ENCODE measurements at places on chromosomes 12 and 14. TPM values are rescaled to one million over a fixed set of nuclear protein-coding genes. Genes with fewer than 3 reads are reported as not detected.

DNA sequence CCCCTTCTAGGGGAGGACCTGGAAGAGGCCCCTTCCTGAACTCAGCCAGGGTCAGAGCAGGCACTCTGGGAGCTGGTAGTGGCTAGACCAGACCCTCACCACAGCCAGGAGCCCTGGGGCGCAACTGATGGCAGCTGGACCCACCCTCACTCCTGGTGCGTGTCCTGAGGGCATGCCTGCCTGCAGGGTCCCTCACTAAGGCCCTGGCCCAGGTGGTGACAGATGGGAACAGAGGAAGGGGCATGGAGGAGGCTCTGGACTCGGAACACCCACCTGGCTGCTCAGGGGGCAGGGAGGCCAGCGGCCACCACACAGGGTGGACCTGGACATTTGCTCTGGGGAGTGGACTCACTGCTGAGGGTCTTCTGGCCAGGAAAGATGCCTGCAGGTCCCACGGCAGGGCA, 342.2 kb upstream of the SFSWAP start:
- H3K27ac ChIP-seq = no peak overlapping the region
- DNase-seq = peak; percentile 18
- H3K4me1 ChIP-seq = no peaks in the 10 kb centered on the region
- H3K36me3 ChIP-seq = no peaks in the 10 kb centered on the region
- no peaks in the 10 kb centered on the region for H3K27me3 ChIP-seq

DNA sequence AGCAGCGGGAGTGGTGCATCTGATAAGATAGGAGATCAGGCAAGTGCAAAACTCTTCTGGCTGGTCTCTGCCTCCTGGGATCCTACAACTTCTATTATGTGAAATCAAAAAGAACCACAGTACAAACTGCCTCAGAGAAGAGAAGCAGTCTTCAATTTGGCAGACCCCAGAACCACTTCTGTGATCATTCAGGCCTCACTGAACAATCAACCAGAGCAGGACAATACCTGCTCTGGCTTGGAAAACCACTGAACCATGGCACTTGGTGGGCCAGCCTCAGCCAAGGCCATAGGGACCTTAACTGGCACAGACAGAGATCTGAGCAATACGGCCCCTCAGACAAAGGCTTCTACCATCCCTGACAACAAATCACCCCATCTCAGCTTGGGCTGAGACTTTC, 103.0 kb downstream of the NDUFA12 start:
- no peaks in the 10 kb centered on the region for H3K4me1 ChIP-seq
- H3K27ac ChIP-seq = no peak overlapping the region
- no peak overlapping the region for H3K4me3 ChIP-seq
- H3K36me3 ChIP-seq = no peaks in the 10 kb centered on the region

TMTC1 gene
- 39.3 TPM for total RNA-seq

GRCh38 chr14:36132826-36133225, 43.7 kb downstream of the PTCSC3 start:
- no peak overlapping the region for H3K27ac ChIP-seq
- H3K4me1 ChIP-seq = no peaks in the 10 kb centered on the region
- H3K4me3 ChIP-seq = no peak overlapping the region
- no peak for DNase-seq

- H3K27me3 ChIP-seq = no peaks in the 10 kb centered on the region
- no peaks in the 10 kb centered on the region for H3K36me3 ChIP-seq
- no peak overlapping the region for H3K4me3 ChIP-seq
Observed at GRCh38 chr12:127482950-127483349, 784.0 kb upstream of the TMEM132C start.

- H3K36me3 ChIP-seq = peaks cover 67% of the 10 kb centered on the region
- H3K27ac ChIP-seq = no peak overlapping the region
- no peaks in the 10 kb centered on the region for H3K27me3 ChIP-seq
- no peak for DNase-seq
Observed at GRCh38 chr12:109488051-109488665, 10.7 kb downstream of the UBE3B start.

GRCh38 chr14:74083784-74084276, 423 bp downstream of the ALDH6A1 start:
- H3K27me3 ChIP-seq = no peaks in the 10 kb centered on the region
- H3K27ac ChIP-seq = peak overlapping the region; percentile 91
- DNase-seq = no peak
- peaks cover 33% of the 10 kb centered on the region for H3K4me1 ChIP-seq

KRT79 gene
- not detected for total RNA-seq

DNA sequence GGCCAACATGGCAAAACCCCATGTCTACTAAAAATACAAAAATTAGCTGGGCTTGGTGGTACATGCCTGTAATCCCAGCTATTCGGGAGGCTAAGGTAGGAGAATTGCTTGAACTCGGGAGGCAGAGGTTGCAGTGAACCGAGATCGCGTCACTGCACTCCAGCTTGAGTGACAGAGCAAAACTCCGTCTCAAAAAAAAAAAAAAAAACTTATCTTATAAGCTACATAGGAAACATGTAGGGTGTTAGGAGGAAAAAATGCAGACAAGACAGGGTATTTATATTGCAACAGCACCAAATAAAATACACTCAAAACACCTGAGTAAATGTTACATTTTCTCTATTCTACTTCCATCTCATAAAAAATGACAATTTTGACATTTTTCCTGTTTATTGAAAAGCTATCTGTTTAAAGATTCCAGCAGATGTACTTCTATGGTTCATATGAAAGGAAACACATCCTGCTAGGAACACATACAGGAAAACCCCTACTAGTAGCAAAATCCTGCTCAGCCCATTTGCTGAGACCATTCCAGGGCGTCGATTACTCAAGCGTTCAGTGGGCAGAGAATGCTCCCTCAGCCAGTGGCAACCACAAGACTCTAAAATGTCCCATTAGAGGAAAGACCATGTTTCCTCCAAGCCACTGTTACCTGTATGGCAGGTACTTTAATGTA, 19.7 kb downstream of the CORO1C start:
- H3K27me3 ChIP-seq = no peaks in the 10 kb centered on the region
- H3K36me3 ChIP-seq = peaks cover under 1% of the 10 kb centered on the region
- no peak overlapping the region for H3K4me3 ChIP-seq
- H3K27ac ChIP-seq = peak overlapping the region; percentile 44
- H3K4me1 ChIP-seq = peaks cover 56% of the 10 kb centered on the region

DNA sequence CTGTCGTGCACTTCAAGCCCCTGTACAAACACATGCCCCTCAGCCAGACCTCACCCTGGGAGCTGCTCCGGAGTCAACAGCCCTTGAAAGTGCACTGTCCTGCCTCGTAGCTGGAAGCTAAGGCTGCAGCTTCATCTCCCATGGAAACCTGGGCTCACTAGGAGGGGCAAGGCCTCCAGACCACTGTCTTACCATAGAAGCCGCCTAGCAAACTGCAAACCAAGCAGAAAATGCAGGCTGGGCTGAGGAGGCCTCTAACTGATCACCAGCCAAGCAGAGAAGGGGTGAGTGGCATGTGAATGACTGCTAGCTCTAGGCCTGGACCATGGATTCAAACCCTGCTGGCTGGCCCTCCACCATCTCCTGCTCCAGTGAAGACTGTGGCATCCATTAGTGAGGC, 340.2 kb downstream of the CACNA1C start:
- H3K4me1 ChIP-seq = peaks cover 16% of the 10 kb centered on the region
- no peak overlapping the region for H3K4me3 ChIP-seq

Measured in upper lobe of left lung (tissue), 6 donors.